ENCODE measurements at places on chromosomes 7 and 10.

- peak; percentile 91 for DNase-seq
These were observed 176.5 kb downstream of the TCF7L2 start for GRCh38 chr10:113126229-113127201.

GRCh38 chr10:47305566-47305965, 5.6 kb downstream of the GDF10 start:
- no peak for DNase-seq

DNA sequence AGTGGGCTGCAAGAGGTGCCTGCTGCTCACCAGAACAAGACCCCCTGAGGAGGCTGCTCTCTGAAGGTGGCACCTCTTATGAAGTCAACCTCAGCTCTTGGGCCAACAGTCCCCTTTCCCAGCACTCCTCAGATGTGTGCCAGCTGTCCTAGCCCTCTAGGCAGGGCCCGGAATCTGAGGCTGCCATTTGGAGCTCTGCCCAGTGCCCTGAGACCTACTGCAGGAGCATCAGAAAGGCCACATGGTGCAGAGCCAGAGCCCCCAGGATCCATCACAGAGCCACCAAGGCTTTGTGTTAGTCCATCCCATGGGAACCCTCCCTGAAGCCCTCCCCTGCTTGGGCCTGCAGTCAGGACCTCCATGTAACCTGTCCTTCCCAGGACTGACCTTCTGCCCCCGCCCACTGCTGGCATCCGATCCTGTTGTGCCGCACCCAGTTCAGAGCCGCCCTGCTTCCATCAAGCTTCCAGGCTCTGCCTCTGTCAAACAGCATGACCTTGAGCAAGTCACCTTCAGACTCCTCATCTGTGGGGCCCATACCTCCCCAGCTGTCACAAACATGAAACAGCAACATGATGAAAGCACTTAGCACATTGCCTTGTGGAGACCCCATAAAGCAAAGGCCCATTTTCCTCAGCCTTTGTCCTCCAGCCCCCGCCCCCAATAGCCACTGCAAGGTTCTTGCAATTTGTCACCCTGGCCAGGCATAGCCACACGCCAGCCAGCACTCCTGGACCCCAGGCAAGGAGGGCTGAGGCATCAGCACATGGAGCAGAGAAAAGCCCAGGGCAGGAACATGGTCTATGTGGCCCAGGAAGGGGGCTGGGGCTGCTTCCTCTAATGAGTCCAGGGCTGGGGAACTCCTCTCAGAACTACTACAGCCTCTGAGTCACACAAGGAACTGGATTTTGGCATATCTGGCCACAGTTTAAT, 51.7 kb downstream of the GRID1 start:
- peak; percentile 73 for DNase-seq

DNA sequence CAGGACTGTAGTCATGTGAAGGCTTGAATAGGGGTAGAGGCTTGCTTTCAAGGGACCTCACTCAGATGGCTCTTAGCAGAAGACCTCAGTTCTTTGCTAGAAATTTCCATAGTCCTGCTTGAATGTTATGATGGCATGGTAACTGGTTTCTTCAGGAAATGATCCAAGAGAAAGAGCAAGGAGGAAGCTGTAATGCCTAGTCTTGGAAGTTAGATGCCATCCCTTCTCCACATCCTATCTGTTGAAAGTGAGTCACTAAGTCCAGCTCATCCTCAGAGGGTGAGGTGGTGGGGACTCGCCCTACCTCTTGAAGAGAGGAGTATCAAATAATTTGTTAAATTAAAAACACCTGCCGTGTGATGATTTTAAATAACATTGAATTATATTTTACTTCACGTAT, 4.6 kb downstream of the MGAM start:
- DNase-seq: no peak

GRCh38 chr7:139699640-139700504, 77.9 kb downstream of the HIPK2 start:
- no peak for DNase-seq

DNA sequence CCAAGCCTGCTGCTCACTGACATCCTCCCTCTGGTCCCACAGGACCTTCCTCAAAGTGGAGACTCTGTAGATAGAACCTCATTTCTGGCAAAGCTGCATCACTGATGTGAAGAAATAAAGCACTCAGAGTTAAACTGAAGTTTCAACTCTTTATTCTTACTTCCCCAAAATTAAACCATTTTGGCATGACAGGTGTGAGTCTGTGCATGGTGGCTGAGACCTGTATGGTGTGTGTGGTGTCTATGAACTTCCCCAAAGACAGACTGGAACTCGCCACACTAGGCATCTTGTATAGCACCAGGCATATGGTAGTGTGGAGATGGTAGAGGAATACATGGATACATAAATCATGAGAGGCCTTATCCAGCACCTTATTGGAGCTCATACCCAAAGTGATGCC, 6.6 kb upstream of the WDFY4 start:
- no peak for DNase-seq

Data from mesenteric fat pad (tissue), 1 donor.